Stimulated activated CD4-positive, alpha-beta T cell treated with anti-CD3 and anti-CD28 coated beads, Interleukin-1b, Interleukin-23, amount 100 ng/mL, for 48 hours (primary cell): ENCODE measurements at places on chromosomes 5 and 9.

- DNase-seq, result no peak
Observed at GRCh38 chr9:93592643-93593021, 16.2 kb downstream of the PHF2 start.

GRCh38 chr9:133538851-133539833 is 4.6 kb downstream of the ADAMTSL2 start:
- DNase-seq, result no peak

GRCh38 chr5:32627219-32627870 is 42.0 kb downstream of the SUB1 start:
- DNase-seq, result no peak

- no peak for DNase-seq
Observed at GRCh38 chr9:124273427-124274160, 15.8 kb downstream of the NEK6 start.
